ENCODE measurements at places on chromosomes 13 and 19.

- no peak for DNase-seq
Measured at GRCh38 chr13:50761406-50761805, 82.1 kb downstream of the DLEU7 start.

DNA sequence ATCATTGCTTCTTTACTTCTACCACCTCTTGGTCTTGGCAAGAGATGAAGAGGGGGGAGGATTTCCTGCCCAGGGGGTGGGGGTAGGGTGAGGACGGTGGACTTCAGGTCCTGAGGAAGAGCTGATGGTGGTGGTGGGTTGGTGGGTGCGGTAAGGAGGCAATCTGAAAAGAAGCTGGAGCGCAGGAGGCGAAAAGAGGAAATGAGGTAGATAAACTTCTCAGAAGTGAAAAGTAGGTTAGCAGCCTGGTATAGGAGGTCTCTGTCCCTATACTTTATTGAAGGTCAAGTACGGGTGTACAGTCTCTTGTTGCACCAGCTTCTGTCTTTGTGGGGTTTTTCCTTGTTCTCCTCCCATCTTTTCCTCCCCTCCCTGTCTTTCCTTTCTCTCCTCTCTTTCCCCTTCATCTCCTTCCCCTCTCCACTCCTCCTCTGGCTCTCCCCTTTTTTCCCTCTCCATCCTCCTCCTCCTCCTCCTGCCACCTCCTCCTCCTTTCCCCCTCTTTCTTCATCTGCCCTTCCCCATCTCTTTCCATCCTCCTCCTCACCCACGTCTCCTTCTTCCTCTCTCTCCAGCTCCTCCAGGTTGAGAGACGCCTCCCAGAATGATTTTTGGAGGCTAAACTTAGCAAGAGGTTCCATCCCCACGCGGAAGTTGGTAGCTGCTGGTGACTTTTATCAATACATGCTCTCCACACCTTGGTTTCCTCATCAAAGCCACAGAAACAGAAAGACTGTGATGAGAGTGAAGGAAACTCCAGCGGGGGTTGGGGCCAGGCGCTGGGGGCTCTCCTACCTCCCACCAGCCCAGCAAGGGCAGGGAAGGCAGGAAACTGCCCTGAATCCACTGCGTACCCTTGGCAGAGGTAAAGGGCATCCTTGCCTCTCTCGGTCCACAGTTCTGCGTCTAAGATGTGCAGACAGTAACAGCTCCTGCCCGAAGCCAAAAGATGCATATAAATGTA is 15.3 kb downstream of the TNFSF14 start:
- no peak for DNase-seq

- DNase-seq = no peak
Measured at GRCh38 chr13:74646091-74646490, 511.9 kb upstream of the KLF12 start.

DNA sequence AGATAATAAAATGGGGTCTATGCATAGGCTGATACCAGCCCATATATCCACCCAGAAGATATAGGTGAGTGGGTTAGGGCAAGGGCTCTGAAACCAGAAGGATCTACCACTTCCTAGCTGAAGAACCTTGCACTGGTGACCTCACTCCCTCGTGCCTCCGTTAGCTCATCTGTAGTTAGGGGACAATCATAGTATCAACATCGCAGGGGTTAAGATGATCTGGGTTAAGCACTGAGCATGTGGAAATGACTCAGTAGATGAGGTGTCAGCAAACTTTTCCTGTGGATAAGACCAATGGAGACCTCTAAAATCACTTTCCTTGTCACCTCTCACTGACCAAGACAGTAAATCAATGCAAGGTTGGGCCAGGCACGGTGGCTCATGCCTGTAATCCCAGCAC is 30.5 kb downstream of the TNFSF14 start:
- DNase-seq = peak; percentile 35

GRCh38 chr13:60384911-60385310 is 12.1 kb upstream of the TDRD3 start:
- no peak for DNase-seq

DNA sequence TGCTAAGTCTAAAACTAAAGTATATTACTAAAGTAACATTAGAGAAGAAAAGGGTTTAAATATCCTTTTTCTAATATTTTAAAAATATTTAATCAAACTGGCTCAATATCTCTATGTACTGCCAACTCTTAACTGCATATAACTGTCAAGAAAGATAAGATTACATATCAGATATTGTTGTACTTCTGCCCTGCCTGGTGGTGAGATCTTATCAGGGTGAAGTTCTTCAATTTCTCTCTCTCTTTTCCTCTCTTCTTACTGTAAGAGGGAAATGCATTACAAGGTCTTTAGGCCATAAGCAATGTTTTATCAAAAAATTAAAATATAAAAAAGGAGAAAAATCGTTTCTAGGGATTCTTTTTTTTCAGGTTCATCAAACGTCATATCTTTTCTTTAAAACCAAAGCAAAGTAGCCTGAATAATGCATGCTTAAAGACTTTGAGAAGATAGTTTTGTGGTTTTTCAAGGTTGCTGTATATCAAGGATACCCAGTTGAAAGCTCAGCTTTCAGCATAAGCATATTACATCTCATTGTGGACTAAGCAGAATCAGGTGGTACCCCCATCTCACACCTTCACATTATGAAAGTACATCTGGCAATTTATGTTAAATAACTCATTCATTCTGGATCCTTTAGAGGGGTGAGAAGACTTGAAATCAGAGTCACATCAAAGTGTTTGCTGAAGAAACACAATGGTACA is 1625.7 kb upstream of the SLC10A2 start:
- DNase-seq = no peak

DNA sequence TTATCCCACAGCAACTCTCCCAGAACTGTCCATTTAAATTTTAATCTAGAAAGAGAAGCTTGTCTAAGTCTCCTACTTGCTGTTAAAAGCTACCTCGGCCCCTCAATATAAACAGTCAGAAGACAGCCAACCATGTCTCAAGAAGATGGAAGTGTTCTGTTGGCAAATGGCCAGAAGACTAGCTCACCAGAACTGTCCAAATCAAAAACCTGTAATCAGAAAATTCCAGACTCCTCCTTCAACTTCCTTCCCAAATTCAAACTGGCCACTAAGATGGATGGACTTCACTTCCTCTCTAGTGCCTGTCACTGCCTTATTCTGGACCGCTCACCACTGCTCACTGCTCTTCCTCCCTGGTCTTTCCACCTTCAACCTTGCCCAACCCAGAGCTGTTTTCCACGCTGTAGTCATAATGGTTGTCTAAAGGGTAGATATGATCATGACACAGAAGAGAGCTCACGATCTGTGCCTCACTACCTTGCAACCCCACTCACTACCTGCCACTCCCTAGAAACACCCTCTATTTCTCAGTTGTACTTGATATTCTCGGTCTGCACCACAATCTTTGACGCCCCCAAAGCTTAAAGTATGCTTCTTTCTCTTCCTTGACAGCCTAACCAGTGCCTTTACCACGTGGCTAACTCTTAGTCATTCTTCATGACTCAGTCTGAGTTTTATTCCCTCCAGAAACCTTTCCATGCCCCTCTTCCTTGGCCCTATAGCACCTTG is 9.2 kb downstream of the FGF14 start:
- DNase-seq = no peak

DNA sequence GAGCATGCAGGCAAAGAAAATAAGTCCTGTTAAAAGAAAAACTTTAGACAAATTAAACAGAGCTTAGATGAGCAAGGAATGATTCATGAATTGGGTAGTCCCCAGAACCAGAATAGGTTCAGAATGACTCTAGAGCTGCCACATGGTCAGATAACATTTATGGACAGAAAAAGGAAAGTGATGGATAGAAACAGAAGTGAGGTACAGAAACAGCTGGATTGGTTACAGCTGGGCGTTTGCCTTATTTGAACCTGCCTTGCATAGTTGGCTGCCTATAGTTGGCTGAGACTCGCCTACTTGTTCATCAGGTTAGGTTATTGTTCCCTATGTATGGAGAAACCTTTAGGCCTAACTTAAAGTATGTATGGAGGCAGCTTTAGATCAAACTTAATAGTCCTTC is 35.4 kb downstream of the WDFY2 start:
- no peak for DNase-seq

GRCh38 chr13:97944396-97945029 is 9.0 kb upstream of the IPO5 start:
- no peak for DNase-seq

DNA sequence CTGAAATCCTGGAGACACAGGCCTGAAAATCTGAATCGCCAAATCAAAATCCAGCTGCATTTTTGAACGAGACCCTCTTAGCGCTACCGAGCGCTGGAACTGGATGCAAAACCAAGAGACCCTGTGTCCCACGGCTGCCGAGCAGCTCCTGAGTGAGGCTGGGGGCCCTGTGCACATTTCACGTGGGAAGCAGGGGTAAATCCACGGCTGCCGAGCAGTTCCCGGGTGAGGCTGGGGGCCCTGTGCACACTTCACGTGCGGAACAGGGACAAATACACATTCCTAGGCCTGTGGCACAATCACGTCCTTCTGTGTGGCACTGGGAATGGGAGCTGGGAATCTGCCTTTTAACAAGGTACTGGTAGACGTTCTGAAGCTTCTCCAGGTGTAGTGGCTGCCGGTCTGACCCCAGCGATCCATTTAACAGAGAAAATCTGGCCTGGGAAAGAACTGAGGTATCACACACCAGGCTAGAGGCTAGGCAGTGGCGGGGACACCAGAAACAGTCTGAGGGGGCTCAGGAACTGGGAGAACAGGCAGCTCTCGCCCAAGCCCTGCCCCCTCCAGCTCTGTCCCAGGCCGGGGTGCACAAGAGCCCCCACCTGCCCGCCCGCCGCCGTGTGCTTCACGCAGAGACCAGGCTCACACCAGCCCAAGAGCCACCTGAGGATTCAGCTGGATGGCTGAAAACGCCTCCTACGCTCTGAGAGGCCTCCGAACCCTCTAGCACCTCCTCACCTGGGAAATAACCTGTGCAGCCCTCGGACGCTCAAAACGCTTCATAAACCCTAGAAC is 11.0 kb upstream of the C2CD4C start:
- DNase-seq = no peak

- DNase-seq = no peak
Measured at GRCh38 chr13:113566227-113566561, 18.4 kb upstream of the TFDP1 start.

DNA sequence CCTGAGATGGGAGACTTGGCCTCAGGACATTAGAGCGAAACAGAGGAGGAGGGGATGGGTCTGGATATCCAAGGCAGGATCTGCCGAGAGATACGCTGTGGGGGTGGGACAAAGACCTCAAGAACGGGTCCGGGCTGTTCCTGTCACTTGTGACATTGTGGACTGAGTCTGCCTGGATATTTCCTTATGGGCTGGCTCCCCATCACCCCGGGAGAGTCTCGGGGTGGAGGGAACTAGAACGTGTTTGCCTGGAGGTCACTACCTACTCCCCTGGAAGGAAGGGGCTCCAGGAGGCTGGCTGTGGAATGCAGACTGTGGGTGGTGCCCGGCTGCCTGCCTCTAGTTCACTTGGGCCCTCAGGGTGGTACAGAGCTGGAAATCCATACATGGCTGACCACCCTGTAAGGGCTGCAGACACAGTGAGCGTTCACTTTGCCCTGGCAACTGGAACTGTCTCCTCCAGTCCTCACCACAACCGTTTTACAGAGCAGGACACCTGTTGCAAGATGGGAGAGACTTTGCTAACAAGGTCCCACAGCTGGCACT is 26.4 kb downstream of the DNM2 start:
- DNase-seq = no peak

DNA sequence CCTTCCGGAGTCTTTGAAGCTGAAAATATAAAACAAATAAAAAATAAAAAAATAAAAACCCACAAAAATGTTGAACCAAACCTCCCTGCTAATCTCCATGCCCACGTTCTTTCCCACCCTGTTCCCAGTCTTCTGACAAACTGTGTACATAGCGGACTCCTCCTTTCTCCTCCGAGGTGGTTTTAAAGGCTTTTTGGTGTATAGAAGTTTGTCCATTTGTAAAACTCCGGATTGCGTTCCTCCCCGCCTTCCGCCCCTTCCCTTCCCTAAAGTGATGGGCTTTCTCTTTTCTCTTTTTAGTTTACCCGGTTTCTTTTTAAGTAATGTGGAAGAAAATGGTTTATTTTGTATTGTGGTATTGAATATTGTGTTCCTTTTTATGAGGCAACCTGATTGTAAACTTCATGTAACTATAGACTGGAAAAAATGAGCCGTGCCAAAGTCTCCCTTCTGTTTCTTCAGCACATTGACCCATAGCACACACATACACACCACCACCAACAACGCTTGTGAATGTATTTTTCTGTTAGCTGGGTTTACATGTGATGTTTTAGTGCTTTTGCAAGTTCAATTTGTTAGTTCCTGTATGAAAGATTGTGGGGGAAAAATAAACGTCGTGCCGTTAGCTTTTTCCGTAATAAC is 4.4 kb downstream of the ZIC2 start:
- no peak for DNase-seq

DNA sequence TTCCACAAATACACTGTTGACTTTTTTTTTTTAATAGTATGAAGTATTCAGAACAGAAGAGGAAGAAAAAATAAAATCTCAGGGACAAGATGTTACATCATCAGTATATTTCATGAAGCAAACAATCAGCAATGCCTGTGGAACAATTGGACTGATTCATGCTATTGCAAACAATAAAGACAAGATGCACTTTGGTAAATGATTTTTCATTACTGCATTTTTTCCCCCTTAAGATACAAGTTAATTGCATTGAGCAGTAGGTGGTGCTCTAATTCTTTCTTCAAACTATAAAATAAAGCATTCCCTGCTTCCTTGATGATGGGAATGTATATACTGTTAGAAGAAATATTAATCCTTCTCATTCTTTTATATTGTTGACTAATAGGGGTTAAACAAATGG is 17.1 kb downstream of the UCHL3 start:
- no peak for DNase-seq

DNA sequence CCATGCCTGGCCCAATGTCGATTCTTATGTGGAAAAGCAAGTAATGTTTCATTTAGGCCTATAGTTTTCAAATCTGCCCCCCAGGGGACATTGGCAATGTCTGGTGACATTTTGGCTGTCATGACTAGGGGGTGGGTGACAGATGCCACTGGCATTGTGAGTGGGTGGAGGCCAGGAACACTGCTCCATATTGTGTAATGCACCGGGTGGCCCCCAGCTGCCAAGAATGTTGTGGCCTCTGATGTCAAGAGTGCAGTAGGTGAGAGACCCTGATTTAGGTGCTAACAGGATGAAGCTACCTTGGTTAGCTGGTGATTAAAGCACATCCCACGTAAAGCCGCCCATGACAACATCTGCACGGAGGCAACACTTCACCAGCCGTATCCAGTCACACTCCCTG is 10.8 kb downstream of the C19orf44 start:
- DNase-seq = no peak

- no peak for DNase-seq
Measured at GRCh38 chr13:22773465-22773864, 407.3 kb upstream of the SGCG start.

GRCh38 chr13:49652355-49653305 is 24.3 kb downstream of the ARL11 start:
- DNase-seq = no peak

DNA sequence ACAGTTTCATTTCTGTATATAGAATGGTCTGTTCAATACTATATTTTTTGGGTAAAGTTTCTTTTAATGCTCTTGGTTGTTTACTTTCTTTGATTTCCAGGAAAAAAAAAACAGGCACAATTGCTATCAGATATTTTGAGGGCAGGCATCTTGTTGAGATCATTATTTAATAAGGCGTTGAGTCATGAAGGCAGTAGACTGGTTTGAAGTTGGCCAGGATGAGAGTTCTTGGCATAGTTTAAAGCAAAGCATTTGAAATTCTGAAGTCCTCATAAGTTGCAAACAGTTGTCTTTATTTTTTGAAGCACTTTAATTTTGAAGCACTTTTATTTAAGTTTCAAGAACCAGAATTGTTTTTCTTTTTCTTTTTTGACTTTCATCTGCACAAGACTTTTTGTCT is 2.6 kb upstream of the ZNF175 start:
- DNase-seq = no peak

- no peak for DNase-seq
Measured at GRCh38 chr13:75675421-75675820, 39.3 kb downstream of the LMO7 start.

- DNase-seq = no peak
Measured at GRCh38 chr13:39397226-39397895, 205.6 kb downstream of the LHFPL6 start.
